Psoas muscle (tissue), 8 donors: ENCODE measurements at places on chromosomes 5 and 9. TPM values are rescaled to one million over a fixed set of nuclear protein-coding genes. Genes with fewer than 3 reads are reported as not detected.

DNA sequence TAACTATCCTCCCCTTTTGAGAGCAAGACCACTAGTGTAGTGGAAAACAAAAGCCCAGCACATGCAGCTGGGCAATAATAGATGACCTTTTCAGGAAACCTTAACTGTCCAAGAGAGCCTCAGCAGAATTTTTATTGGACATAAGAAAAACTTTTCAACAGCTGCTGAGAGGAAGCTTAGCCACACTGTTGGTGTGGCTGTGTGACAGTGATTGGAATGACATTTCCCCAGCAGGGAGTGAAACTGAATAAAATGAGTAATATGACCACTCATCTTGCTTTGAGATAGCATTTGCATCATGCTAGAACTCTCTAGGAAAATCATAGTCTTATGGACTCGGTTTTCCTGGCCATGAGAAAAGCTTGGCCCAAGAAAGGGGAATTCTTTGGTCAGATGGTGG is 687.8 kb downstream of the SLCO4C1 start:
- no peak for DNase-seq

GRCh38 chr5:55985181-55985580 is 9.6 kb downstream of the IL6ST start:
- DNase-seq: no peak

GRCh38 chr5:61407706-61408270 is 75.7 kb downstream of the ZSWIM6 start:
- DNase-seq: no peak

DNA sequence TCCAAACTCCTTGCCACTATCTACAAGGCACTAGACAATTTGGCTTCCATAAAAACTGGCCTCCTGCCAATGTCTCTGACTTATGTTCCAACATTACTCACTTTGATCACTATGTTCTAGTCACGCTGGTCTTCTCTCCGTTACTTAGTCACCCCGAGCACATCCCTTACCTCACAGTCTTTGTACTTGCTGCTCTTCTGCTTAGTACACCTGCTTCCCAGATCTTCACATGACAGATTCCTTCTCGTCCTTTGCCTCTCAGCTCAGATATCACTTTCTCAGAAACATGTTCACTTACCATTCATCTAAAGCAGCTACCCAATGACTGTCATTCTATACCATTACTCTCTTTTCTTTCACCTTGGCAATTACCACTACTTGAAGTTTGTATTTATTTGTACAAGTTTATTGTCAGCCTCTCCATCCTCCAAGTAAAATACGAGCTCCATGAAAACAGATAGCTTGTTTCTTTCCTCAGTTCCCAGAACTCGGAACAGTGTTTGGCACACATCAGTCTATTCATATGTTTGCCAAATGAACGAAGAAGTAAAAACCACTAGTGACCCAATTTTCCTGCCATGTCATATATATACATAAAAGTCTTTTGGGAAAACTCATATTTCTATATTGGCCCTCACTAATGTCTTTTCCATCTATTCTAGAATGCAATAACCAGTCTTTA is 5.9 kb upstream of the SLC22A5 start:
- no peak for DNase-seq

GRCh38 chr5:168941901-168942300 is 359.0 kb downstream of the SLIT3 start:
- no peak for DNase-seq

GRCh38 chr5:150208187-150209098 is 18.6 kb downstream of the SLC6A7 start:
- no peak for DNase-seq

AGXT2 gene
- polyA plus RNA-seq: not detected

PCDHGA11 gene
- polyA plus RNA-seq: 0.45 TPM

OSMR gene
- 3.3 TPM for polyA plus RNA-seq
